NCI-H2029 treated with DMSO at 0.1 percent for 48 hours (cell line): ENCODE measurements at places on chromosomes 11 and 22.

GRCh38 chr22:39655004-39655579 lies 84.5 kb downstream of the CACNA1I start:
- DNase-seq: no peak

DNA sequence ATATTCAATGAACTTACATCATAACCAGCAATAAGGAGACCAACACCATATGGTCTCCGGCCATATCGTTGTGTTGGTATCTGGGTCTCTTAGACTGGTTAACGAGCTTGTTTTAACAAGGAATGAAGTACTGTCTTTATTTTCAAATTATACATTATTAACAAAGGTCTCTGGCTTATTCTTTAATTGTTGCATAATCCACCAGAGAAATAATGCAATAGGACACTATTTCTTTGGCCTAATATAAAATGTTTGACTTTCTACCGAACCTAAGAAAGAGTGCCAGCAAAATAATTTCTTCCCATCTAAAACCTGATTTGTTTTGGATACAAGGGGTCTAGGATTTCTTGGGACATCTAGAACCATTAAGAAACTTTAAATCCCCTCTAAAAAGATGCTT lies 6.4 kb downstream of the PSMA1 start:
- no peak for DNase-seq

- no peak for DNase-seq
Measured at GRCh38 chr22:37054056-37054395, 2.5 kb downstream of the KCTD17 start.

- DNase-seq: no peak
Measured at GRCh38 chr22:39999144-39999757, 4.5 kb downstream of the FAM83F start.

DNA sequence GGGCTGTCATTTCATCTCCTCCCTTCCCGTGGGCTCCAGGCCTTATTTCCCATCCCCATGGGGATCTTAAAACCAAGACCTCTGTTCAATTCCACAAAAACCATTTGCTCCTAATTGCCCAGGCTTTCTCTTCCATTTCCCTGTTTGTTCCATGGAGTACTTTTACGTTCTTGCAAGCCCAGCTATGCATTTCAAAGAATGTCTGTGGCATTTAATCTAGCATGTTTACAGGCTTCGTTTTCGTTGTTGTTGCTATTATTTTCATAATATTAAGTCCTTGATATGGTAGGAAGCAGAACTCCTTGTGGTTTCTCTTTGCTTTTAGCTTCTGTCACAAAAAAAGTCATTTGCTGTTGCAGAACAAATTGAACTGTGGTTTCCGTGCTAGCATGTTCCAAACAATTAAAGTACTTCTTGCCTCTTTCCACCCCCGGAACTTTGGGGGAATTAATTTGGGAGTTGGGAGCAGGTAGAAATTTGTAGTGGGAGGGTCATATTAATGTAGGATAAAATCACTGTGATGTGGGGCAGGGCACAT lies 68.1 kb upstream of the SLC22A12 start:
- DNase-seq: no peak

- no peak for DNase-seq
Measured at GRCh38 chr11:36211761-36212430, 77.3 kb downstream of the COMMD9 start.

DNA sequence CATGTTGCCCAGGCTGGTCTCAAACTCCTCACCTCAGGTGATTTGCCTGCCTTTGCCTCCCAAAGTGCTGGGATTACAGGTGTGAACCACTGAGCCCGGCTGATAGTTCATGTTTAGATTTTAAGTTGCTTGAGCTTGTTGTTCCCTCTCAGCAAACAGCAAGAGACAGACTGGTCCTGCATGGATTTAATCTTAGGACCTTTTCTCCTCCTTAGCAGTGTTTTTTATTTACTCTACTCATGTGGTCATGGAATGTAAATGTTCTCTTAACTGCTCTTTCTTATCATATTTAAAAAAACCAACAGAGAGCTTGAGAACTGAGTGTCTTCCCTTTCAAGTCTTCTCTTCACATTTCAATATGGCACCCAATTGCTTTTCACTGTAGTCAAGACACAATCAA lies 22.7 kb upstream of the PRDM10 start:
- no peak for DNase-seq

GRCh38 chr11:14414470-14415461 lies 55.8 kb upstream of the RRAS2 start:
- no peak for DNase-seq

DNA sequence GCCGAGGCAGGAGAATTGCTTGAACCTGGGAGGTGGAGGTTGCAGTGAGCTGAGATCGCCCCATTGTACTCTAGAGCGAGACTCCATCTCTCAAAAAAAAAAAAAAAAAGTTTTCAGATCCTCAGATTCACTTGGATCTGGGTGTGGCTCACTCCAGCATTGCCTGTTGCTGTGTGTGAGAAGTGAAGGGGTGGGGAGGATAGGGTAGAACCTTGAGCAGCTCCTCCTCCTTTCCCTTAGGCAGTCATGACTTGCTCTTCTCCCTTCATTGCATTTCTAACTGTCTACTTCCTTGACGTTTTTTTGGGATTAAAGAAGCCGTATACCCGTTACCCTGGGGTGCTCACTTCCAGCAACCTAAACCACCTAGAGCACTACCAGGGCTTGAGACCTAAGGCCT lies 63.1 kb upstream of the YWHAH start:
- no peak for DNase-seq

DNA sequence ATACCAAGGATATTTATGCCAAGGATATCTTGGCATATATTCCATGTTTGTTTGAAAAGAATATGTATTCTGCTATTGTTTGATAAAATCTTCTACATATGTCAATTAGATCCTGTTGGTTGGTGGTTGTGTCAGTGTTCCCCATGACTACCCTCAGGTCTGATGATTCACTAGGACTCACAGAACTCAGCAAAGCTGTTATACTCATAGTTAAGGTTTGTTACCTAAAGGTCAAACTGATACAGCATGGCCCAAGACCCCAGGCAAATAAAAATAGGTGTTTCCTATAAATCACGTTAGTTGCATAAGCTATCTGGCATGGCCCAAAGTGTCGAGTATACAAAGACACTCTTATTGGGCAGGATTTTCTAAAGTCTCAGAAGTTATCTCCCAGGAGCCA lies 30.2 kb upstream of the B3GNT6 start:
- no peak for DNase-seq

GRCh38 chr22:27003297-27003696 lies 345.9 kb downstream of the MIAT start:
- DNase-seq: no peak

DNA sequence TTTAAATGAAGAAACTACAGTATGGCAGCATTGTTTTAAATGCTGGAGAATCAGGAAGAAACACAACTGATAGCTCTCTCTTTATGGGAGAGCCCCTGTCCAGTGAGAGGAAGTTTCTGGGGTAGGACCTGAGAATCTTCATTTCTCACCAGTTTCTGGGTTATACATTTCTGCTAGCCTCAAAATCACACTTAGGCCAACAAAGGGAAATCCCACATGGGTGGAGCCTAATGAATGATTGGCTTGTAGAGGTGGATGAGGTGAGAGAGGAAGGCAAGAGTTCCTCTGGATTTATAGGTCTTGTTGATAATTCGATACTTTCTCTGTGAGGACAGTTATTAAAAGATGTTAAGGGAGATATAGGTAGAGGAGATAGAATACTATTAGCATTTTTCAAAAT lies 1397.3 kb upstream of the TENM4 start:
- DNase-seq: no peak

DNA sequence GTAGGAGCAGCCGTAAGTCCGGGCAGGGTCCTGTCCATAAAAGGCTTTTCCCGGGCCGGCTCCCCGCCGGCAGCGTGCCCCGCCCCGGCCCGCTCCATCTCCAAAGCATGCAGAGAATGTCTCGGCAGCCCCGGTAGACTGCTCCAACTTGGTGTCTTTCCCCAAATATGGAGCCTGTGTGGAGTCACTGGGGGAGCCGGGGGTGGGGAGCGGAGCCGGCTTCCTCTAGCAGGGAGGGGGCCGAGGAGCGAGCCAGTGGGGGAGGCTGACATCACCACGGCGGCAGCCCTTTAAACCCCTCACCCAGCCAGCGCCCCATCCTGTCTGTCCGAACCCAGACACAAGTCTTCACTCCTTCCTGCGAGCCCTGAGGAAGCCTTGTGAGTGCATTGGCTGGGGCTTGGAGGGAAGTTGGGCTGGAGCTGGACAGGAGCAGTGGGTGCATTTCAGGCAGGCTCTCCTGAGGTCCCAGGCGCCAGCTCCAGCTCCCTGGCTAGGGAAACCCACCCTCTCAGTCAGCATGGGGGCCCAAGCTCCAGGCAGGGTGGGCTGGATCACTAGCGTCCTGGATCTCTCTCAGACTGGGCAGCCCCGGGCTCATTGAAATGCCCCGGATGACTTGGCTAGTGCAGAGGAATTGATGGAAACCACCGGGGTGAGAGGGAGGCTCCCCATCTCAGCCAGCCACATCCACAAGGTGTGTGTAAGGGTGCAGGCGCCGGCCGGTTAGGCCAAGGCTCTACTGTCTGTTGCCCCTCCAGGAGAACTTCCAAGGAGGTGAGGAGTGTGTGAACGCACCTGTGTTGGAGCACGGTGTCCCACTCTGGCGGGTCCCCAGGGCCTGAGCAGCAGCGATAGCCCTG lies at the start of gene TAGLN:
Gene TAGLN, plus strand, starts transcription at position 318 of the 863 bp plus-strand sequence. CDS start 3,644 bp downstream, outside the sequence.
- DNase-seq: no peak

GRCh38 chr22:44444341-44445306 lies 53.4 kb downstream of the RTL6 start:
- no peak for DNase-seq

GRCh38 chr11:111393096-111393495 lies 14.0 kb upstream of the POU2AF1 start:
- DNase-seq: no peak

GRCh38 chr11:36343436-36343835 lies 47.3 kb downstream of the PRR5L start:
- no peak for DNase-seq

DNA sequence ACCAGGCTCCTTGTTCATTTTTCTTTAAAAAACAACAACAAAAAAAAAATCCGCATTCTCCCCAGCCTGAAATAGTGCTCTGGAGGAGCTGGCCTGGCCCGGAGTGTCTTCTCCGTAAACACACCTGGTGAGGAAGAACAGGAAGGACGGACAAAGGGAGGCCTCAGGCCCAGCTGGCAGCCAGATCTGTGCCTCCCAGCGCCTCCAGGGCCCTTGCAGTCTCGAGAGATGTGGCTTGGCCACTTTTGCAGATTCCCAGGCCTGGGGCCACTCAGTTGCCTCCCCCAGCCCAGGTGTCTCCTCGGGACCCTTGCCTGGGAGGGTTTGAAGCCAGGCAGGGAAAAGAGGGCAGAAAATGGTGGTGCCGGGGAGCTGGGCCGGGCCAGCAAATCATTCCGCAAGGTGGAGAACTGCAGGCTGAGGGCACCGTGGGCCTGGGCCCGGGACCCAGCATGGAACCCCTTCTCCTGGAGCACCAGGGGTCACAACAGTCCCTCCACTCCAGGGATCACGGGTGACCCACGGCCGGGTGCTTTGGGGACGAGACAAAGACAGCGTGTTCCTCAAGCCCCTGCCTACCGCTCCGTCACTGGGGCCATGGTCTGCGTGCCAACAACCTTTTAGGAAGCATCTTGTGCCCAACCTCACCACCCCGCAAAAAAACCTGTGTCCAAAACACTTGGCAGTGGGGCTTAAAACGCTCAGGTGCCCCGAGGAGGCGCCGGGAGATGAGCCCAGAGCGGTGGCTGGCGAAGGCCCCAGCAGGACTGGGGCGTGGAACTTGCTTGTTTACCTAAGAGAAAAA lies 67.1 kb upstream of the WNT7B start:
- DNase-seq: peak; percentile 61

DNA sequence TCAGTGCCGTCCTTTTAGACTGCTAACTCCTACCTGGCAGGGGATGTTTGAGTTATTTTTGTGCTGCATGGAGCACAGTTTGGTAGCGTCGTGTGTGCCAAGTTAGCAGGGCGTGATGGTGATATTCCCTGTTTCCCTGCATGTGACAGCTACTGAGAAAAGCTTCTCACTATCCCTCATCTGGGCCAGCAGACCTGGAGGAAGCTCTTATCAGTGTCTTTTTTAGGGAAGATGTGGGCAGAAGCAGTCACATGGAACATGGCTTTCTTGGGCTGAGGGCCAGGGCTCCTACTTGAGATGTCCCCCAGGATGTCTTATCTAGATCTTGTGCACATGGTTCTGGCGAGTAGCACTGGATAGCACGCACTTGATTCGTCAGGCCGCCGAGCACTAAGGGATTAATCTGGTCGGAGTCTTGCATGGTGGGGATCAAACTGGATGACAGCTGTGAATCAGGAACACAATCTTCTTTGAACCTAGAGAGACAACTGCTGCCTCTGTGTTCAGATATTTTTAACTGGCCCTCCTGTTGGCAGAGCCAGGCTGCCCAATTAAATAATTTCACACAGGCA lies 33.8 kb downstream of the TECTA start:
- no peak for DNase-seq

- DNase-seq: no peak
Measured at GRCh38 chr11:58654908-58655296, 32.4 kb downstream of the CNTF start.

GRCh38 chr11:7611411-7611810 lies 61.9 kb downstream of the CYB5R2 start:
- DNase-seq: no peak

- DNase-seq: no peak
Measured at GRCh38 chr22:23306926-23307325, 126.6 kb downstream of the BCR start.

DNA sequence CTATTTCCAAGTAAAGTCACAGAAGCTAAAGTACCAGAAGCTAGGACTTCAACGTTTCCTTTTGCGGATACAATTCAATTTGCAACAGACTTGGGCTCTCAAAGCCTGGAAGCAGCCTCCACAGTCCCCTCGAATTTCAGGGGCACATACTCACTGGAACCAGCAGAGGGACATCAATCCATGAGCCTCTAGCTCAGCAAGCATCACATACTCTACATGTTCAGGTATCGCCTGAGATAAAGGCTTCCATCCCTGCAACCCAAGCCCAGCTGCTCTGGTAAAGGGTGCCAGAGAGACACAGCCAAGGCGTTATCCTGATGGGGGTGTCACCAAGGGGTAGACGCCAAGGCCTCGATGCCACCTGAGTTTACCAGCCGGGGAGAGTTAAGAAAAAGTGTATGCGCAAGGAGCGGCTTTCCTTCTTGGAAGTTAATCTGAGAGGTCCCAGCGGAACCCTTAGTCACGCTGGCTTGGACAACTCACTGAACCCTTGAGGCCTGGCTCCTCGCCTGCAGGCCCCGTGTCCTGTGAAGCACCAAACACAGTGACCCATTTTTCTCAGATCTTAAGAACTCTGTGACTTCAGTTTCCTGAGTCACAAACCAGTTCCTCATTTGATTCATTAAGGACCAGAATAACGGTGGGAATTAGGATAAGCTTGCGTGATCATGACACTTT lies 13.0 kb downstream of the LTO1 start:
- DNase-seq: no peak
